Camera-type eye (tissue), 1 donor: ENCODE measurements at places on chromosomes 7 and 10. TPM values are rescaled to one million over a fixed set of nuclear protein-coding genes. Genes with fewer than 3 reads are reported as not detected.

AKR1C1 gene
- 10.5 TPM for total RNA-seq

SUN3 gene
- not detected for total RNA-seq

DPYSL4 gene
- total RNA-seq, result 55.0 TPM

CRTAC1 gene
- total RNA-seq, result 19.3 TPM

C7orf57 gene
- total RNA-seq, result 0.22 TPM

ATOH7 gene
- 11.4 TPM for total RNA-seq

ABCB4 gene
- total RNA-seq, result 4.6 TPM

NFE2L3 gene
- total RNA-seq, result 3.7 TPM

DBNL gene
- 95.1 TPM for total RNA-seq

GFRA1 gene
- 62.2 TPM for total RNA-seq

HOXA9 gene
- not detected for total RNA-seq

ACBD7 gene
- total RNA-seq, result 9.8 TPM

ZNRF2 gene
- 35.3 TPM for total RNA-seq

SVOPL gene
- total RNA-seq, result 0.99 TPM

SKIDA1 gene
- 11.4 TPM for total RNA-seq

CRYGN gene
- total RNA-seq, result not detected

GNG11 gene
- total RNA-seq, result 17.9 TPM

RELN gene
- 144 TPM for total RNA-seq

PHYHIPL gene
- total RNA-seq, result 46.2 TPM

KAZALD1 gene
- total RNA-seq, result 24.5 TPM

MTPN gene
- total RNA-seq, result 138 TPM

SUGCT gene
- total RNA-seq, result 8.1 TPM

ZNF783 gene
- 18.6 TPM for total RNA-seq

MOSPD3 gene
- total RNA-seq, result 10.0 TPM

HOXA4 gene
- total RNA-seq, result not detected

EEPD1 gene
- total RNA-seq, result 21.3 TPM

INA gene
- 102 TPM for total RNA-seq

SPAG6 gene
- total RNA-seq, result 0.77 TPM

PON1 gene
- total RNA-seq, result not detected

EPHB6 gene
- 17.3 TPM for total RNA-seq

GOLGA7B gene
- total RNA-seq, result 2.2 TPM

ANKRD1 gene
- total RNA-seq, result 5.3 TPM

CLDN15 gene
- total RNA-seq, result 5.8 TPM

SKAP2 gene
- total RNA-seq, result 2.4 TPM

FMC1 gene
- total RNA-seq, result 8.5 TPM

PTF1A gene
- total RNA-seq, result 2.8 TPM

OR2A1 gene
- 0.44 TPM for total RNA-seq

TMEM176B gene
- total RNA-seq, result 30.5 TPM

WDR86 gene
- 19.7 TPM for total RNA-seq

UCMA gene
- total RNA-seq, result not detected

EN2 gene
- 0.11 TPM for total RNA-seq

AGBL3 gene
- 5.8 TPM for total RNA-seq

AOC1 gene
- not detected for total RNA-seq

SAP25 gene
- not detected for total RNA-seq

ANXA8 gene
- 0.88 TPM for total RNA-seq

COL28A1 gene
- total RNA-seq, result 5.5 TPM

RAB18 gene
- 80.2 TPM for total RNA-seq

FAM25A gene
- total RNA-seq, result not detected

CTAGE8 gene
- total RNA-seq, result 1.0 TPM

EBLN1 gene
- not detected for total RNA-seq

AZGP1 gene
- total RNA-seq, result 15.0 TPM

CAMK2G gene
- total RNA-seq, result 47.4 TPM

MGMT gene
- total RNA-seq, result 29.6 TPM
